ENCODE measurements at places on chromosomes 5 and 9. TPM values are rescaled to one million over a fixed set of nuclear protein-coding genes. Genes with fewer than 3 reads are reported as not detected.

GRCh38 chr9:120423812-120424211 lies 156.2 kb downstream of the CDK5RAP2 start:
- H3K4me1 ChIP-seq: no peaks in the 10 kb centered on the region
- H3K27me3 ChIP-seq: no peaks in the 10 kb centered on the region

DNA sequence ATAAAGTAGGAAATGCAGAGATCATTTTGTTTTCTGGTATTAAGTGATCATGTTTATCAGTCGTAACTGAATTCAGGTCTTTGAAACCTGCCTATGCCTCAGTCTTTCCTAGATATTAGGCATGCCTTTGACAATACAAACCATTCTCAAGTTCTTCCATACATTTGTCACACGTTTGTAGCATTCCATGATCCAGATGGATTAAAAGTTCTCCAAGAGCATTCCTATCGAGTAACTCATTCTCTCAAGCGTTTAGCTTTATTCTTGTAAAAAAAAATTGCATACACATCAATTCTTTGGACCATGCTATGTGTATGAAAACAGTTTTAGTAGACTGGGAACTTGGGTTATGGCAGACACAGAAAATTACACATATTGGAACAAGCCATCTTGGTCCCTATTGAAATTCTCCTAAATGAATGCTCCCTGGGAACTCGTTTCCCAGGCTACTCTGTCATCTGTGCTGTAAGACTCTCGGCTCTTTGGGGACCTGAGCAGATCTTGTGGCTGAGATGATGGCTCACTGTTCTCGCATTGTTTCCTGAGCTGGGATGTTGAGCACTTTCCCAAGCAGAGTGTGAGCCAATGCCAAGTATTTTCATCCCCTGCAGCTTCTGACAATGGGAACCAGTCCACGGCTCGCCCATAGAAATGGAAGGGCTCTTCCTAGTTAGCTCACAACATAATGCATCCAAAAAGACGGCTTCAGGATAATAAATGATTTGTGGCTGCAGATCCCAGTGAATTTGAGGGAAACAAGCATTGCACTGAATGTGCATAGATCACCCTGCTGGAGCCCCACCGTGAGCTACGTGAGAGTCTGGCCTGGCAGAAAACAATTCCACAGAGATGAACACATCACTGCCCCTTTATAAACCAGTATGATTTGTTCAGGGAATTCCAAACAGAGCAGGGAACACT lies 230.2 kb downstream of the IRX1 start:
- no peaks in the 10 kb centered on the region for H3K4me1 ChIP-seq
- DNase-seq: no peak
- peaks cover 9% of the 10 kb centered on the region for H3K27me3 ChIP-seq
- H3K4me3 ChIP-seq: no peak overlapping the region
- H3K27ac ChIP-seq: no peak overlapping the region

DNA sequence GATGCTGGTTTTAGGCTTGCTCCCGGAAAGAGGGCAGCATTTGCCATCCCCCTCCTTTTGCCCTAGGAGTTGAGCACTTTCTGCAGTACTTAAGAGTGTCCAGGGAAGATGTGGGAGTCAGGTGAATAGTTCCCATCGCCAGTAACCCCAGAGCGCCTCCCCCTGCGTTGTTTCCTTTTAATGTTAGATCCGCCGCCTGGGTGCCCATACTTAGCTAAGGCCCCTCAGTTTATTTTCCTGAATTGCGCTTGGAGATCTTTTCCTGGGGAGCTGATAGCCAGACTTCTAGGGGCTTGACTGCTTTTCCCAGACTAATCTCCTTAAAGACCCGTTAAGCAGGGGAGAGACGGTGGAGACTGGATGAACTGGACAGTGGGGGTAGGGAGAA lies 377 bp upstream of the PCDHAC2 start:
- no peaks in the 10 kb centered on the region for H3K4me1 ChIP-seq
- H3K27me3 ChIP-seq: peaks cover 11% of the 10 kb centered on the region

Gene ZER1
- 22.4 TPM for total RNA-seq

GRCh38 chr5:2900360-2900759 lies 148.9 kb upstream of the IRX2 start:
- no peaks in the 10 kb centered on the region for H3K27me3 ChIP-seq
- H3K4me3 ChIP-seq: no peak overlapping the region
- DNase-seq: no peak
- no peaks in the 10 kb centered on the region for H3K4me1 ChIP-seq
- H3K36me3 ChIP-seq: peaks cover 5% of the 10 kb centered on the region
- H3K27ac ChIP-seq: no peak overlapping the region

Gene PRDM9
- total RNA-seq: not detected

DNA sequence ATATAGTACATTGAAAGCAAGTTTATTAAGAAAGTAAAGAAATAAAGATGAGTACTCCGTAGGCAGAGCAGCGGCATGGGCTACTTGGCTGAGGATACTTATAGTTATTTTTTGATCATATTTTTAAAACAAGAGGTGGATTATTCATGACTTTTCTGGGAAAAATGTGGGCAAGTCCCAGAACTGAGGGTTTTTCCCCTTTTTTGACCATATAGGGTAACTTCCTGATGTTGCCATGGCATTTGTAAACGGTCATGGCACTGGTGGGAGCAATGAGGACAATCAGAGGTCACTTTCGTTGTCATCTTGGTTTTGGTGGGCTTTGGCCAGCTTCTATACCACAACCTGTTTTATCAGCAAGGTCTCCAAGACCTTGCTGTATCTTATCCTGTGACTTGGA lies 5.2 kb upstream of the BASP1 start:
- H3K4me3 ChIP-seq: no peak overlapping the region
- DNase-seq: no peak
- no peak overlapping the region for H3K27ac ChIP-seq

Gene GEMIN5
- 24.7 TPM for total RNA-seq

GRCh38 chr5:124704594-124705284 lies 41.7 kb downstream of the ZNF608 start:
- no peak for DNase-seq
- no peaks in the 10 kb centered on the region for H3K36me3 ChIP-seq
- no peak overlapping the region for H3K27ac ChIP-seq
- H3K4me3 ChIP-seq: no peak overlapping the region
- peaks cover 3% of the 10 kb centered on the region for H3K4me1 ChIP-seq

Gene C5orf63
- total RNA-seq: 12.9 TPM

- DNase-seq: no peak
- no peaks in the 10 kb centered on the region for H3K4me1 ChIP-seq
- H3K36me3 ChIP-seq: no peaks in the 10 kb centered on the region
- no peak overlapping the region for H3K4me3 ChIP-seq
Observed at GRCh38 chr5:158267228-158267627, 408.3 kb upstream of the CLINT1 start.

- DNase-seq: no peak
- peak overlapping the region; percentile 94 for H3K27ac ChIP-seq
Observed at GRCh38 chr5:151100681-151101080, 19.8 kb upstream of the TNIP1 start.

DNA sequence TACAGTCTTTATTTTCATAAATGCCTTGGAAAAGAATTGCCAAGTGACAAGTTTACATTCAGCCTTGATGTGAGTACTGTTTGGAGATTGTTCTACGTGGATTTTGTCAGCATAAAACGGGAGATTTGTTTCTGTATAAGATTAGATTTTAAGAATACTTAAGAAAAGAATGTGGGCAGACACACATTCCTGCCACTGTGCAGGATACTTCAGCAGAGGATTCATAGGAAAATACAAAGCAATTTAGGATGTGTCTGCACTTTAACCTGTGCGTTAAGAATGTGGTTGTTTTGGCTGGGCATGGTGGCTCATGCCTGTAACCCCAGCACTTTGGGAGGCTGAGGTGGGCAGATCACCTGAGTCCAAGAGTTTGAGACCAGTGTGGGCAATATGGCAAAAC lies 37.2 kb downstream of the GPR107 start:
- no peak overlapping the region for H3K27ac ChIP-seq
- peaks cover 11% of the 10 kb centered on the region for H3K4me1 ChIP-seq
- no peak overlapping the region for H3K4me3 ChIP-seq
- no peak for DNase-seq
- H3K27me3 ChIP-seq: no peaks in the 10 kb centered on the region
- H3K36me3 ChIP-seq: peaks cover 9% of the 10 kb centered on the region

- no peak overlapping the region for H3K4me3 ChIP-seq
- peaks cover 6% of the 10 kb centered on the region for H3K4me1 ChIP-seq
- no peak for DNase-seq
- H3K27me3 ChIP-seq: no peaks in the 10 kb centered on the region
Observed at GRCh38 chr9:95017661-95018060, 291.2 kb downstream of the AOPEP start.

DNA sequence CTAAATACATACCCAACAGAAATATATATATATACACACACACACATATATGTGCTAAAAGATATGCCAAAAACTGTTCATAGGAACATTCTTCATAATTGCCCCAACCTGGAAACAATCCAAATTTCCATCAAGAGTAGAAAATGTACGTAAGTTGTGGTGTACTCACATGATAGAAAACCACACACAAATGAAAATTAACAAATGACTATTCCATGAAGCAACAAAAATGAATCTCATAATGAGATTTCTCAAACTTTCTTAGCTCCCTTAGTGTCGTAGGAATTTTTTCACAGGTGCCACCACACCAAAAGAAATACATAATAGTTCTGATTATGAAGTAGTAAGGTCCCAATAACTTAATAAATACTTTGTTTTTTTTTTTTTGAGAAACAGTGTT lies 7.8 kb downstream of the ATP10B start:
- no peaks in the 10 kb centered on the region for H3K4me1 ChIP-seq
- no peaks in the 10 kb centered on the region for H3K36me3 ChIP-seq
- no peak overlapping the region for H3K27ac ChIP-seq

DNA sequence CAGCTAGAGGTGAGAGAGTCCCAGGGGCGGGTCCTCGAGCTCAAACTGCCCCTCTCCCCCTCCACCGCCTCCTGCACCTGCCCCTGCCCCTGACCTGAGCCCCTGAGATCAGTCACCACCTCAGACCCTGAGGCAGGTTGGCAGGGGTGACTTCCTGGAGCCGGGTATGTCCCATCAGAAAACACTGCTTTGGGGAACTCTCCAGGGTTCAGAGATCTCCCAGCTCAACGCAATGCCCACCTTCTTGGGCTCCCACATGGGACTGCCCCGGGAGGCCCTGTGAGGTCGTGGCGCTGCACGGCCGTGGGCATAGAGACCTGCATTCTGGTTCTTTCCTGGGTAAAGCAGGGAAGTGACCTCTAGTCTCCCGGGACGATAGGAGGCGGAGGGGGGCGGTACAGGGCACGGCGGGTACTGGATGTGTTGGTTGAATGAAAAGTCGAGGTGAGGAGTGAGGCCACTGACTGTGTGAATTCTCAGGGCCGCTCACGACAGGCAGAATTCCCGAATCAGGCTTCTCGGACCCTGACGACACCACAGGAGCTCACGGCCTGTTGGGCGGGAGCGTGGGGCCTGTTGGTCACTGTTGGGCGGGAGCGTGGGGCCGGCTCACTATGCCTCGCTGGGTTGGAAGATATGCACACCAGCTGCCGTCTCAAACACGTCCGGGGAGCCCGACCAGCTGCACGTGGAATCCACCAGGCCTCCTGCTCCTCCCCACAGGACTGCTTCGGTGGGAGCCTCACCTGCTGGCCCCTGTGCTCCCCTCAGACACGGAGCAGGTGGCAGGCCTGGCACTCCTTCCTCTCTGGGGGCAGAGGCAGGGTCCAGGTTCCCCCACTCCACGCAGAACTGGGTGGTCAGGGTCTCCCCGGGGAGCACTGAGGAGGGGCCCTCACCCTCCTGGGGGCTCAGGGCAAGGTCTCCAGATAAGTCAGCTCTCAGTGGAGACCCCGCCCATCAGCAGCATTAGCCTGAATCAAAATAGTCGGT lies 178.0 kb upstream of the PPP1R26 start:
- no peaks in the 10 kb centered on the region for H3K36me3 ChIP-seq
- H3K27ac ChIP-seq: no peak overlapping the region
- DNase-seq: no peak
- H3K4me3 ChIP-seq: no peak overlapping the region
- H3K27me3 ChIP-seq: peaks cover 9% of the 10 kb centered on the region

- no peaks in the 10 kb centered on the region for H3K4me1 ChIP-seq
- H3K27me3 ChIP-seq: no peaks in the 10 kb centered on the region
- H3K27ac ChIP-seq: no peak overlapping the region
- H3K36me3 ChIP-seq: no peaks in the 10 kb centered on the region
Observed at GRCh38 chr5:128876569-128877382, 88.5 kb upstream of the SLC27A6 start.

Gene DMGDH
- 1.3 TPM for total RNA-seq

- no peaks in the 10 kb centered on the region for H3K36me3 ChIP-seq
- peaks cover 26% of the 10 kb centered on the region for H3K27me3 ChIP-seq
- H3K4me1 ChIP-seq: no peaks in the 10 kb centered on the region
- H3K4me3 ChIP-seq: no peak overlapping the region
Observed at GRCh38 chr9:90616806-90617205, 25.8 kb downstream of the DIRAS2 start.

DNA sequence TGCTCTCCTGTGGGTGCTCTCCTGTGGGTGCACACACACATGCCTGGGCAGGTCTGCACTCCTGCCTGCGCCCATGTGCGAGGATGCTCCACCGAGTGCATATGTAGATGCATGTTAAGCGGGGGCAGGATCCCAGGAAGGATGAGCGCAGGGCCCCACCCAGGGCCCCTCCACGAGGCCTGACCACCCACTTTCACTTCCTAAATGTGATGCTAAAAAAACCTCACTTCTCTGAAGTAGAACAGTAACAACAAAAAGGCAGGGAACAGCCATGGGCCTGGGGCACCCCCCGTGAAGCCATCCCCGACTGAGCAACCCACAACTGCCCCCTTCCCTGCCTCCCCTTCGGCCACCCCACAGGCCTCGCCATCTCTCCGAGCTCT lies 48.2 kb upstream of the SARDH start:
- H3K27ac ChIP-seq: no peak overlapping the region
- no peak overlapping the region for H3K4me3 ChIP-seq
- no peak for DNase-seq
- H3K27me3 ChIP-seq: peaks cover 3% of the 10 kb centered on the region
- peaks cover 2% of the 10 kb centered on the region for H3K4me1 ChIP-seq

- H3K4me1 ChIP-seq: peaks cover 7% of the 10 kb centered on the region
- peak overlapping the region; percentile 45 for H3K4me3 ChIP-seq
- no peaks in the 10 kb centered on the region for H3K36me3 ChIP-seq
- peaks cover 3% of the 10 kb centered on the region for H3K27me3 ChIP-seq
- H3K27ac ChIP-seq: peak overlapping the region; percentile 70
Observed at GRCh38 chr5:76789991-76790581, 28.7 kb upstream of the F2RL1 start.

Gene GABRA1
- total RNA-seq: not detected

DNA sequence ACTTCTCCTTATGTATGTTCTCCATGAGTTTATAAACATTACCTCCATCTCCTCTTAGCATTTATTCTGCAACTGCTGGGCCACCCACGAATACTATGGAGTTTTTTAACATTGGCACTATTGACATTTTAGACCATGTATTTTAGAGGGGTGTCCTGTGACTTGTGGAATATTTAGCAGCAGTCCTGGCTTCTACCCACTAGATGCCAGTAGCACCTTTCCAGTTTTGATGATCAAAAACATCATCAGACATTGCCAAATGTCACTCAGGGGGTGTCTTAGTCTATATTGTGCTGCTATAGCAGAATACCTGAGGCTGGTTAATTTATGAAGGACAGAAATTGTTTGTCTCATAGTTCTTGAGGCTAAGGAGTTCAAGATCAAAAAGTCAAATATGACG lies 187.5 kb upstream of the RORB start:
- peaks cover 6% of the 10 kb centered on the region for H3K36me3 ChIP-seq
- DNase-seq: no peak
- H3K27me3 ChIP-seq: no peaks in the 10 kb centered on the region
- H3K27ac ChIP-seq: no peak overlapping the region
- H3K4me3 ChIP-seq: no peak overlapping the region

Gene C5orf52
- not detected for total RNA-seq

- DNase-seq: no peak
- peaks cover 27% of the 10 kb centered on the region for H3K4me1 ChIP-seq
- no peaks in the 10 kb centered on the region for H3K27me3 ChIP-seq
- H3K4me3 ChIP-seq: no peak overlapping the region
- no peak overlapping the region for H3K27ac ChIP-seq
Observed at GRCh38 chr5:139091439-139092156, 106.6 kb downstream of the SIL1 start.
